Ovary (tissue), 10 donors: ENCODE measurements at places on chromosomes 3 and 15.

GRCh38 chr15:88748081-88748480, 55.2 kb upstream of the ACAN start:
- no peak for DNase-seq

DNA sequence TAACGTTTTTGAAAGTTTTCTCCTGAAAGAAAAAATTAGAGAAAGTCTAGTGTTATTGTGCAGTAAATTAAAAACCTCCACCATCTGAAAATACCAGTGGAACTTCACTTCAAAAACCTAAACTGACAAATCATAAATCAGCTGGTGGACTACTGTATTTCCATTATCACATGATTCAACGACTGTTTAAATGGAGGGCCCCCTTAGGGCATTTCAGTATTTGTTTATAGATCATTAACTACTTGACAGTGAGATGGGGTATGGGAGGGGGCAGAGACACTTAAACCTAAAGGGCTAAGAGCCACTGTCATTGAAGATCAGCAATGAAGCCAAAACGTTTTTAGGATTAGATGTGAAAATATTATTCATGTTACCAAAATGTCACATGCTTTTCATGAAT, 8.8 kb upstream of the C15orf61 start:
- no peak for DNase-seq

GRCh38 chr3:33991673-33992072, 193.2 kb downstream of the PDCD6IP start:
- DNase-seq = no peak

DNA sequence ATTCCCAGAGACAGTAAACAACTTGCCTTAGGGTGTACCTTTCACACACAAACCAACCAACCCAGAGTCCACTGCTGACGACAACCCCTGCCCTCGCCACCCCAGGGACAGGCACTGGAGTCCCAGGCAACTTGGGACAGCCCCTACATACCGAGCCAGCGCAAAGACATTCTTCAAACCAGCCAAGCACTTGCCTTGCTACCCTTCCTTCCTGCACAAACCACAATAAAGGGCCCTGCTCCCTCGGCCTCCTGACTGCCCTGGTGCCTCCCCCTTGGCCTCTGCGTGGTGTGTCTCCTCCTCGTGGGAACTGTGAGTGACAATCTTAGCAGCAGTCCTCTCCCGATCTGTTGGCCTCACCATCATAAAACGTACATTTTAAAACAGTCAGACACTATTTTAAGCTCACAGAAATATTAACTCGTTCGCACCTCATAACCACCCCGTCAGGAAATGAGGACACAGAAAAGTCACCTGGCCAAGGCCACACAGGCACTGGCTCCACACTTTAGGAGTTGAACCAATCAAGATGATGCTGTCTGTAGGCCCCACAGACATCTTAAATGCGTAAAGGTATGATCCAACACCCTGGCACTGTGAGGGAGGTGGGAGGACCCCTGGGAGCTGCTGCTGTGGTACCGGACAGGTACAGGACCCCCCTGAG, 113.8 kb downstream of the ADCY5 start:
- no peak for DNase-seq

- DNase-seq = no peak
Observed at GRCh38 chr3:111769110-111769991, 89.7 kb upstream of the PHLDB2 start.

DNA sequence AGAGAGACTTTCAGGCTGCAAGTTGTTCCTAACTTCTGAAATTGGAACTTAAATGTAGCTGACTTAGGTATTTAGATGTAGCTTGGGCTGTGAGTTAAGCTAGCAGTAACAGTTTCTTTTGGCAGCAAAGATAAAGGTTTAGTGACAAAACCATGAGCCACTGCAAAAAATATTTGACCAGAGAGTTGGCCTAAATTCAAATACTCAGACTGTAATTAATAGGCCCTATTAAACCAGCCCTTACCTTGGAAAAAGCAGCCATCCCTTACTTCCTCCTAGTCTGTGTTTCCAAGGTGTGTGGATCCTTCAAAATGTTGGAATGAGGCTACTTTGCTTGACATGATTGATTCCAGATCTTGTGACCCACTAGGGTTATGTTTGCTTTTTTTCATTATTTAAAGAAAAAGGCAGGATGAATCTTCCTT, 8.2 kb downstream of the TPM1 start:
- DNase-seq = no peak
